ENCODE measurements at places on chromosomes 5 and 9. TPM values are rescaled to one million over a fixed set of nuclear protein-coding genes. Genes with fewer than 3 reads are reported as not detected.
A peak's percentile ranks its signal among the peaks of the same experiment; 100 is the strongest.

DNA sequence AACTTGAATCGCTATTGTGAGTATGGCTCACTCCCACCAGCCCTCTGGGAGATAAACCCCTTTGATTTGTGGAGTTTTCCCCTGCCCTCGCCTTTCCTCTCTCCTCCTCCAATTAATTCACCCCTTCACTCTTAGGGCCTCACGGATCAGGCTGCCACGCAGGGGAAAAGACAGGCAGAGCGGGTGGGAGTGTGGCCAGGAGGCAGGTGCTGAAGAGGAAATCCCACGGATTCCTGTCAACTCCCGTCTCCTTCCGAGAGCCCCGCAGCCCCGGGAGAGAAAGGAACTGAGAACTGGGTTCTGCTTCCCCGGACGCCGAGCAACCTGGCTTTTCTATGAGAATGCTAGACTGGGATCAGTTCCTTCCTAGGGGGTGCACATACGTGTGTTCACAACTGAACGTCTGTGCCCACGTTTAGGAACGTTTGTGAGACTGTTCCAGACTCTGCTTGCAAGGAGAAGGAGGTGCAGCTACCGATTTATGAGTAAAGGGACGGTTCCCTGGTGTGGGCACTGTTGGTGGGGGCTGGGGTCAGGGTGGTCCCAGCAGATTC, 314.5 kb upstream of the TLE4 start:
- DNase-seq, result peak; percentile 4

- DNase-seq, result no peak
Observed at GRCh38 chr5:89072842-89073672, 190.1 kb upstream of the MEF2C start.

CATSPER3 gene
- polyA plus RNA-seq, result 0.93 TPM

GRCh38 chr9:120755810-120756434, 37.3 kb downstream of the FBXW2 start:
- DNase-seq, result peak; percentile 53

KCNT1 gene
- polyA plus RNA-seq, result 16.8 TPM

- no peak for DNase-seq
Observed at GRCh38 chr5:88489364-88489763, 220.7 kb upstream of the TMEM161B start.

- peak; percentile 50 for DNase-seq
Observed at GRCh38 chr9:124941679-124942561, 1.0 kb upstream of the GOLGA1 start.

DNA sequence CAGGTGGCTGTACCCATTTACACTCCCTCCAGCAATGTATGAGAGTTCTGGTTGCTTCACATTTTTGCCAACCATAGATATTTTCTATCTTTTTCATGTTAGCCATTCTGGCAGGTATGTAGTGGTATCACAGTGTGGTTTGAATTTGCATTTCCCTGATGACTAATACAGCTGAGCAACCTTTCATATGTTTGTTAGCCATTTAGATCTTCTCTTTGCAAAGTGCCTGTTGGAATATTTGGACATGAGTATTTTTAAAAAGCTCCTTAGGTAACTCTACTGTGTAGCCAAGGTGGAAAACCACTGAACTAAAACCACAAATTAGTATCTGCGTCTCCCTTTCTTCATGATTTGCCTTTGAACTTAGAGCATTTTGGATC, 31.9 kb downstream of the IRF1 start:
- no peak for DNase-seq

DNA sequence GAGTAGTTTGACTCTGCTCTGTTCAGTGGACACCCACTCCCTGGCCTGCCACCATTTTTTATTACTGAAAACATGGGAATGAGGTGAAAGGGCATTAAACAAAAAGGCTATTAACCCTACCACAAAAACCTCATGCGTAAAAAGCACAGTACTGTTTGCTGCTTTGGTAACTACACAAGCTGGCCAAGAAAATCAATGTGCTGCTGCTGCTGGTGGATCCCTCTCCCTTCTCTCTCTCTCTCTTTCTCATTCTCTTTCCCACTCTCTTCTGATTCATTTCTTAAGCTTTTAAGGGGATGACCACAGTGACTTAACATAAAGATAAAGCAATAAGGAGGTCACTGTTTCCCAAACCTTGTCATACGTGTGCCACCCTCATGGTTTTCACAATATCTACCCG, 183.2 kb upstream of the TBC1D2 start:
- no peak for DNase-seq

GRCh38 chr5:27140831-27141230, 102.4 kb upstream of the CDH9 start:
- no peak for DNase-seq

DNA sequence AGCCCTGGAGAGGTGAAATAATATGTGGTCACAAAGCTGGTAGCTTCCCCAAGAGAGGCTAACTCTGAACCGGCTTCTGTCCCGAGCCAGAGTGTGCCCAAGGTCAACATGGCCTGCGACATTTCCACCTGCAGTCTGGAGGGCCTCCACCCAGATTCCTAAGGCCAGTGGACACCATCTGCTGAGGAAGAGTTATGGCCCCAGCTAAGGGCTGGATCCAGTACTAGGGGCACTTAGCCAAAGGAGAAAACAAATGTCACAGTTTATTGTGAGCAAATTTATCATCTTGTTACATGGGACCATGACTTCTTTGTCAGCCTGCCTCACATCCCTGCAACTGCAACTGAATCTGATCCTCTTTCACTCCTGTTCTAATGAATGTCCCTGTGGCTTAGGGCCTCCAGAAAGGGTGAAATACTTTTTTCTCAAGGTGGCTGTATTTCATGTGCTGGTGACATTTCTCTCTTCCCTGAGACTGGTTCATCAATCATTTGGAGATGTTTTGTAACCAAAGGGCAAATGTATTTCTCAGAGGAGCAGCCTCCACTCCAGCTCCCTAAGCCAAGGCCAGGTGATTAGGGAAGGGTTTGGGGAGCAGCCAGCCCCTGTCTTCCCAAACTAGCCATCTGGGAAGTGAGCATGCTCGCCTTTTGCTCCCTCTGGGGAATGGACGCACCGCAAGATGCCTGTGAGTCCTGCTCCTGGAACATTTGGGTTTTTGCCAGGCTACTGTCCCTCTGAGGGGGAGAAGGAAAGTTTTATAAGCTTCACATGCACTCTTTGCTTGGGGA, 148.3 kb downstream of the CMYA5 start:
- DNase-seq, result peak; percentile 40

- peak; percentile 1 for DNase-seq
Observed at GRCh38 chr5:137995077-137995748, 37.7 kb downstream of the FAM13B start.

DNA sequence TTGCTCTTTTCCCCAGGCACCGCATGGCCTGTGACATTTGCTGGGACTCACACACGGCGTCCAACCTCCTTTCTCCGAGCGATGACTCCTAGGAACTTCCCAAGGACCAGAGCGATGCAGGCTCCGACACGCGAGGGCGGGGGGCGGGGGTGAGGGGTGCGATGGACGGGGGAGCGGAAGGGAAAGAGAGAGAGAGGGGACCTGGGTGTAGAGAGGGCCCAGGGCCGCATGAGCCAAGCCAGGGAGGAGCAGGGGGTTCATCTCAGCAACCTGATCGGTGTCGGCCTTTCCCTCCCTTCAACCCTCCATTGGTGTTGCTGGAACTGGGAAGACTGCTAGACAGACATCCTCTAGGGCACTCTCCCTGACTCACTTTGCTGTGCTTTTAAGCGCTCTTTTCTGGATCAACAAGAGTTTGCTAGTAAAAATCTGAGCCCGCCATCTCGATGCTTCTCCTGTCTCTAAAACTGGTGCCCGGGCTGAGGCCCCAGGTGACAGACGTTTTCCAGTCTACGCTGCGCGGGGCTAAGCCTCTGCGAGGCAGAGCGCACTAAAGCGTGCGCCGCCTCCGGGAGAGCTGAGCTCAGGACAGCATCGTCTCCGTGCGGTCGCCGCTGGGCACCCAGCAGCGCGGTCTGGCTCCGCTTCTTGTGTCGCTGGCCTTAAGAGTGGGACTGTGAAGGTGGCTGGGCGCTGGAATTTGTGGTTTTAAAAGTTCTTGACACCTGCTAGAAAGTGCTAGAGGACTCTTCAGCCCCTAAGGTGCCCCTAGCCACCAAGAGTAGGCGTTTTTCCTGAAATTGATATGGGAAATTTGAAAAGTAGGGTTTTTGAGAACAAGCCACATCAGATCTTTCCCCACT, 1.0 kb upstream of the TSLP start:
- DNase-seq, result peak; percentile 5

- no peak for DNase-seq
Observed at GRCh38 chr9:132247942-132248341, 86.1 kb downstream of the NTNG2 start.

Measured in hindlimb muscle (tissue), 1 donor.